T1000 (cell line): ENCODE measurements at places on chromosomes 1 and 21.
A peak's percentile ranks its signal among the peaks of the same experiment; 100 is the strongest.

- no peak for DNase-seq
These were observed 42.1 kb downstream of the ARHGEF10L start for GRCh38 chr1:17581389-17582123.

DNA sequence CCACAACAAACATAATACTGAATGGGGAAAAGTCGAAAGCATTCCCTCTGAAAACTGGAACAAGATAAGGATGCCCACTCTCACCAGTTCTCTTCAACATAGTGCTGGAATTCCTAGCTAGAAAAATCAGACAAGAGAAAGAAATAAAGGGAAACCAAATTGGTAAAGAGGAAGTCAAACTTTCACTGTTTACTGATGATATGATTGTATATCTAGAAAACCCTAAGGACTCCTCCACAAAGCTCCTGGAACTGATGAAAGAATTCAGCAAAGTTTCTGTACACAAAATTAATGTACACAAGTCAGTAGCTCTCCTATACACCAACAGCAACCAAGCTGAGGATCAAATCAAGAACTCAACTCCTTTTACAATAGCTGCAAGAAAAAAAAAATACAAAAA lies 6.9 kb upstream of the F13B start:
- DNase-seq = no peak

DNA sequence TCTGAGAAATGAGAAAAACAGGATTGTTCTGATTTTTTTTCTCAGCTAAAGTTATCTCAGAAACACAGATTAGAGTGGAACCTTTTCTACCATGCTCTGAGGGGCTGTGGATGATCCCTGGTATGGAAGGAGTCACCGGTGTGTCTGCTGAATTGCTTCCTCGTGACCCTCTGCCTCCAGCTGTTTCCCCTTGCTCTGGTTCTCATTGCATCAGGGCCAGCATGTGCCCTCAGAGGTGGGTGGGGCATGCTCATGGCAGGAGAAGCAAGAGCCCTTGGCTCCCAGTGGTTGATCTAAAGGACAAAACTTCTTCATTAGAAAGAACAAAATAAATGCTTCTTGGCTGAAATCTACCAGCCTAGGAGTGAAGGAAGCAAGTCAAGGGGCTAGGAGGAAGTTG lies 183.2 kb upstream of the HMCN1 start:
- DNase-seq = no peak

DNA sequence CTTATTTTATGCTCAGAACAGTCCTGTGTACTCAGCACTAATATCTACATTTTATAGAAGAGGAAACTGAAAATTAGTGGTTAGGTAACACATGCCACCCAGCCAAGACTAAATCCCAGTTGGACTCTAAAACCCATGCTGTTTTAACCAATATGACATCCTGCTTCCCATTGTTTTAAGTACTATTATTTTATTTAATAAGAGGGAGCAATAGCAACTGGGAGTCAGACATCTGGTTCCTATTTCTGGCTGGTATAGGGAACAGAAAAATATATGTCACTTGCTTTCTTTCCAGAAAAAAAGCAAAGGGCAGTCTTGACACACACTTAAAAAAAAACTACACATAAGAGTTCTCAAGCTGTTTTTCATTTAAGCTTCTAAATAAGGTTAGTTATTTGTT lies 11.9 kb downstream of the KLHL12 start:
- DNase-seq = no peak

DNA sequence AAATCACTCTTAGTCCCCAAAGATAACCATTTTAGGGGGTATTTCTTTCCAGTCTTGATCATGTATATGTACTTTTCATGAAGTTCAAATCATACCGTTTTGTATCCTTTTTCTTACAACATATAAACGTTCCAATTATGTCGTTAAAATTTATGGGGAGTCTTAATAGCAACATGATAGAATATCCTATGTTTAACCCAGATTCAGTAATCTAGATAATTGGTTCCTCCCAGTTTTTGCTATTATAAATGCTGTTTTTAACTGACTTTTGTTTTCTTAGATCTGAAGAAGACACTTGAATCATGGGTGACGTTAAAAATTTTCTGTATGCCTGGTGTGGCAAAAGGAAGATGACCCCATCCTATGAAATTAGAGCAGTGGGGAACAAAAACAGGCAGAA lies 3.1 kb downstream of the DHX9 start:
- no peak for DNase-seq

DNA sequence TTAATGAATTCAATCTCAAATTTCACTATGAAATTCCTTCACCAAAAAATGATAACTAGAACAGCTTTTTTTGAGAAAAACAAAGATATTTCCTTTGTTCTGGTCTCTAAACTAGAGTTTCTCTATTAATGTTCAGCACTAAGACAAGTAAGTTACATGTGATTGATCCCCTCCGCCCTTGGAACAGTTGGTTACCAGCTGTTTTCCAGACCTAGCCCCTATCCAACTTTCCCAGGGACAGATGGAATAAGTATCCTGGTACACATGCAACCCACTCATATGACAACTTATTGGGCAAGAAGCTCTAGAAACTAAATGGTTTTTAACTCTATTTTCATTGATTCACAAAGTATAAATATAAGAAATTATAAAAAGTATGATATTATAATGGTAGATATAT lies 140.4 kb downstream of the COP1 start:
- DNase-seq = no peak

DNA sequence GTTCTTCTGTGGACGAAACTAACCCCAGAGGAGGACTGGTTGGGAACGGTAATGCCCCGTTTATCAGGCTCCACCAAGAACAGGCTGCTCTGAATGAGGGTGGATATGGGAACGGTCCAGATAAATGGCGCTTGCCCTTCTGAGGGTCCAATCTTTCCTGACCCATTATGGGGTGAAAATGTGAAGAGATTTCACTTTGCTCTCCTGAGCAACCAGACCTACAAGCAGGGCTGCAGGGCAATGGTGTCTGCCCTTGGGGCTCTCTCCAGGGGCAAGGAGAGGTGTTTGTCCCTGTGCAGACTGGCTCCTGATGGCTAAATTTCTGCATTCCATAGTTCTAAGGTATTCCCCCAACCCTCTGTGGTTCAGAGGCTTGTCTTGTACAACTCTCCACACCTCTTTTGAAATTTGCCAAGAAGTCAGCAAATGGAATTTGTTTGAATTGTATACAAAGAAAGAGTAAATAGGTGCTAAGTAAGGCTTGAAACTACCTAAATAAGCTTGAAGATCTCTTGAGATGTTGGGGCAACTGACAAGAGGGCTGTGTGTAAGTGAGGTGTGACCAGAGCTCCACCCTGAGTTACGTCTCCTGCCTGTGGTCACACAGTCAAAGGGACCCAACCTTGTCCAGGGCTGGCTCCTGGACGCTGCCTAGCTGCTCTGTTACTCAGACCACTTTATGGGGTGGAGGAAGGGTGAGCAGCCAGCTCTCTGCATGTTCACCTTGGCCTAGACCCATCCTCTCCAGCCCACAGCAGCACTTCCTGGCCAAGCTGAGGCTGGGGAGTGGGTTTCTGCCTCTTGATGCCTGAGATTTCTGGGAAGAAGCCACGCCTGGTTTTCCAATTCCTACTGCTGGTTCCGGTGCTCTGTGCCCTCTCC lies 24.8 kb downstream of the SLC2A1 start:
- no peak for DNase-seq

- DNase-seq = no peak
These were observed 111.8 kb upstream of the JUN start for GRCh38 chr1:58895559-58896145.

DNA sequence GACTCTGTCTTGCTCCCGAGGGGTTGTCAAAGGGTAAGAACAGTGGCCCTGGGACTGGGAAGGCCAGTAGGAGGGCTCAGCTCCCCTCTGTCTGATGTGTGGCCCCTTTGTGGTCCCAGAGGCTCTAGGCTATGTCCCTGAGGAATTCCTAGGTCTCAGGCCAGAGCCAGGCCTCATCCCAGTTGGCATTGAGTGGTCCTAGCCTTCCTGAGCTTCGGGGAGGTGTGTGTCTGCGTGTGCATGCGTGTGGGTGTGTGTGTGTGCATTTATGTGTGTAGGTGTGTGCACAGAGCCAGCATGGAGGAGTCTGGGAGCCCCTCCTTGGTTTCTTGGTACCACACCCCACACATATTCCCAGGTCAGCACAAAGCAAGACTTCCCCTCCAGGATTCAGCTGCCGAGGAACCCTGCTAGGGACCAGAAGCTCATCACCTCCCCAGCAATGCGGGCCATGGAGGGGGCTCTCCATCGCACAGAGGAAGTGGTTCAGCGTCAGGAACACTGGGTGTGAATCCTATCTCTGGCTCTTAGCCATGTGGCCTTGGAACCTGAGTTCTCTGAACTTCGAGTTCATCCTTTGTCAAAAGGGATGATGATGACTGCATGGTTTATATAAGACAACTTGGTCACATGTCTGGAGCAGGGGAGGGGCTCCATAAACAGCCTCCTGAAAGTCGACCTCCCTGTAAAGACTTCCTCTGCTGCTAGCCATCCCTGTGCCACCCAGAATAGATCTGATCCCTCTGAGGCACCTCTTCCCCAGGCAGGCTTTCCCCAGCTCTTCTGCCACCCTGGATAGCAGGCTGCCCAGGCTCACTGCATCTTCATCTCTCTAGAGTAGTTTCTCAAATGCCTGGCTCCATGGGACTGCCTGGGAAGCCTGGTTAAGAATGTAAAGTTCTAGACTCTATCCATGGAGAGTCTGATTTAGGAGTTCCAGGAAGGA lies 8.3 kb upstream of the EPS8L3 start:
- DNase-seq = no peak

DNA sequence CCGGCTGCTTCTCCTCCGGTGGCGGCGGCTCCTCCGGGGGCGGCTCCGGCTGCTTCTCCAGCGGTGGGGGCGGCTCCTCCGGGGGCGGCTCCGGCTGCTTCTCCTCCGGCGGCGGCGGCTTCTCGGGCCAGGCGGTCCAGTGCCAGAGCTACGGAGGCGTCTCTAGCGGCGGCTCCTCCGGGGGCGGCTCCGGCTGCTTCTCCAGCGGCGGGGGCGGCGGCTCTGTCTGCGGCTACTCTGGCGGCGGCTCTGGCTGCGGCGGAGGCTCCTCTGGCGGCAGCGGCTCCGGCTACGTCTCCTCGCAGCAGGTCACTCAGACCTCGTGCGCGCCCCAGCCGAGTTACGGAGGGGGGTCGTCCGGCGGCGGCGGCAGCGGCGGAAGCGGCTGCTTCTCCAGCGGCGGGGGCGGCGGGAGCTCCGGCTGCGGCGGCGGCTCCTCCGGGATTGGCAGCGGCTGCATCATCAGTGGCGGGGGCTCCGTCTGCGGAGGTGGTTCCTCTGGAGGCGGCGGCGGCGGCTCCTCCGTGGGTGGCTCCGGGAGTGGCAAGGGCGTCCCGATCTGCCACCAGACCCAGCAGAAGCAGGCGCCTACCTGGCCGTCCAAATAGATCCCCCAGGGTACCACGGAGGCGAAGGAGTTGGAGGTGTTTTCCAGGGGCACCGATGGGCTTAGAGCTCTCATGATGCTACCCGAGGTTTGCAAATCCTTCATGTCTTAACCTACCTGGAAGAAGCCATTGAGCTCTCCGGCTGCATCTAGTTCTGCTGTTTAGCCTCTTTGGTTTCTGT lies 2.0 kb downstream of the LORICRIN start:
- DNase-seq = no peak

- DNase-seq = no peak
These were observed 282.3 kb downstream of the USH2A start for GRCh38 chr1:216140730-216141524.

- no peak for DNase-seq
These were observed 2.4 kb upstream of the E2F2 start for GRCh38 chr1:23533246-23534023.

DNA sequence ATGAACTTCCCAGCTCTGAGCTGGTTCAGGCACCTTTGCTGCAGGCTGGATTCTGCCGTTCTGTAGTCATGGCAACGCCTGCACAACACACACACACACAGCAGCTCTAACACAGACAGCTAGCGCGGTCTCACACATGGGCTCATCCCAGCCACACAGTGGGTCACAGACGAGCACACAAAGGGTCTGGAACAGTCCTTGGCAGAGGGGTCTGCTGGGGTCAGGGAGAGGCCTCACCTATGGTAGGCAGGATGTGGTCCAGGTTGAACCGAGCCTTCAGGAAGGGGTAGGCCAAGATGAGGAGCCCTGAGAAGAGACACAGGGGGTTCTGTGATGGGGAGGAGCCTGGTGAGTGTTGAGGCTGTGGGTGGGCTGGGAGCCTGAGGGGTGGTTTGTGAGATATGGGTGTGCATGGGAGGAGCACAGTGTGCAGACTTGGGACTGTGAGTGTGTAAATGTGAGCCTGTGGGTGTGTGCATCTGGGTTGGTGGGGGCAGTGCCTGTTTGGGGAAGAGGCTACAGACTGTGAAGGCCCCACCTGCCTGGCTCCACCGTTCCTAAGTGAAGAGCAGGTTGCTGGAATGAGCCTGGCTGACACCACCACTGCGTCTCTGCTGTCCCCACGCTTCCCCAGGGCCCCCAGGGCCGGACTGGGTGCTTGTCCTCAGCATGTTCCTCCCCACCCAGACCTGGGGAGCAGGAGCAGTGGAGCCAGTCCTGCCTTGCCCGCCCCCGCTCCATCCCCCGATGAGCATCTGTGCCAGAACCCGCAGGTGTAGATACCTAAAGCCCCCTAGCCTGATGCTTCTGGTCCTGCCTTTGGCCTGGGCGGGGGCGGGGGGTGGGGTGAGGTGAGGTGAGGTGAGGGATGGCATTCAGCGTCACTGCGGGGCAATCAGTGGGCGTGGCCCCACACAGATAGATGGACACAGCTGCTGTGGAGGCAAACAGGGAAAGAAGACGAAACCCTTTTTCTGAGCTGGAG lies 1.5 kb downstream of the KNCN start:
- no peak for DNase-seq

- no peak for DNase-seq
These were observed 31.0 kb downstream of the ATP5PO start for GRCh38 chr21:33884376-33885171.

- DNase-seq = no peak
These were observed 1.2 kb upstream of the NUCKS1 start for GRCh38 chr1:205751036-205751651.

DNA sequence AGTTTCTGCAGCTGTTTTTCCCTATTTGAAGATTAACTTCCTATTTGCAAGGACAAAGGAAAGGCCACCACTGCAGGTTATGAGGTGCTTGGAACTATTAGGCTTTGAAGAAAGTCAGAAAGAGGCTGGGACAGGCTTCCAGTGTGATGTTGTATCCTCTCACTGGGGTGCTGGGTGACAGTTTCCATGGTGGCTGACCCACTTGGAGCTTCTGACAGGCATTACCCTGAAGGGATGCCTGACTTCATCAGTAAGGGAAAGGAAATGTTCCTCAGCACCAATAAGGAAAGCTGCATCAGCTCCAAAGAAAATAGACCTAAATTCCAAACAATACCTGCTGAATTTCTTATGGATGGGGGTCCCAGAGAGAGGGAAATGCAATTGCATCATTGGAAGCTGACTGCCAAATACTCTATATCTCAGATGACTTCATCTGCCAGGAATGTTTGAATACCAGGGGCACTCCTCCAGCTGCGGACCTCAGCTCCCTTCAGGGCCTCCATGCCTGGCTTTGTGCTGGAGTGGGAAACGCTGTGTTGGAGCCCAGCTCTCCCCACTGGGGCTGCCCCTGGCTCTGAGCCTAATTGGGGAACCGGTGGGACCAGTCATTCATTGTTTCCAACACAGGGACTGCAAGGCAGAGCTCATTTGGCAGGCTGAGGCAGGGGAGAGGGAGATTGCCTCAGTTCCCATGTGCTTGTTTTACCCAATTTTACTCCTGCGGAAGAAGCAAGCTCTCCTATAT lies 76.6 kb downstream of the RGL1 start:
- DNase-seq = peak; percentile 57

GRCh38 chr21:35868005-35868868 lies 192.1 kb downstream of the SETD4 start:
- no peak for DNase-seq

GRCh38 chr1:245290836-245291235 lies 136.1 kb downstream of the KIF26B start:
- DNase-seq = no peak

GRCh38 chr1:116345843-116346242 lies 27.2 kb upstream of the ATP1A1 start:
- no peak for DNase-seq

GRCh38 chr21:33026443-33026858 lies 716 bp downstream of the OLIG2 start:
- no peak for DNase-seq
